ENCODE measurements at places on chromosomes 5 and 9.

- DNase-seq = no peak
These were observed 40.6 kb upstream of the F2R start for GRCh38 chr5:76675364-76675763.

GRCh38 chr9:134712926-134713325, 71.3 kb downstream of the COL5A1 start:
- no peak for DNase-seq

- DNase-seq = no peak
These were observed 10.0 kb upstream of the DELE1 start for GRCh38 chr5:141913560-141914198.

DNA sequence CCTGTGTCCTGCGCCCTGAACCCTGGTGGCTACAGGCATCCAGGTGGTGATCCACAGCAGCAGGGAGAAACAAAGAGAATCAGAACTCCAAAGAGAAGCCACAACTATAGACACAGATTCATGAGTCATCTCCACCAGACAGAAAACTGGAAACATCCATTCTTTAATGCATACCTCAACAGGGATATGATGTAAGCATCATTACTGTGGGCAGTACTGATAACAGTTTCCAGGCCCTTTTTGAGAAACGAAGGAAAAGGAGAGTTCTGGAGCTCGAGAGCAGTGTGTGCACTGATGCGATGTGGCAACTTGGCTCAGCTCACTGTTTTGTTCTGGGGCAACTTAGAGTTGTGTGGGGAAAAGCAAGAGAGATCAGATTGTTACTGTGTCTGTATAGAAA, 215.6 kb upstream of the ADAMTS16 start:
- no peak for DNase-seq

DNA sequence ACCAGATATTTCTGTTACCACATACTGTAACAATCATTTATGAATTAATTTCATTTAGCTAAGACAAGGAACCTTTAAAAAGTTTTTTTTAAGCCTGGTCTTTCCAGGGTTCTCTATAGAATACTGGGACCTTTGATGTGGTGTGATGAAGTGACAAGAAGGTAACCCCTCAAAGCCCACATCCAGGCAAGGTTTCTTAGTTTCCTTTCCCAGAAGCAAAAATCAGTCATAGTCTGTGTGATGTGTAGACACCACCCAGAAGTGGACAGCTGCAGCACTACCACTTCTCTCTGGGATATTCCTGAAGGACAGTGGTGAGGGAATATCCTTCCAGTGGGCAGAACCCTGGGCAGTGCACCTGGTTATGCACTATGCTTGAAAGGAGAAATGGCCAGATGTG, 115.6 kb downstream of the TTC39B start:
- no peak for DNase-seq

Measured in neural crest cell (in vitro differentiated cells).